ENCODE measurements at places on chromosomes 5 and 9.

DNA sequence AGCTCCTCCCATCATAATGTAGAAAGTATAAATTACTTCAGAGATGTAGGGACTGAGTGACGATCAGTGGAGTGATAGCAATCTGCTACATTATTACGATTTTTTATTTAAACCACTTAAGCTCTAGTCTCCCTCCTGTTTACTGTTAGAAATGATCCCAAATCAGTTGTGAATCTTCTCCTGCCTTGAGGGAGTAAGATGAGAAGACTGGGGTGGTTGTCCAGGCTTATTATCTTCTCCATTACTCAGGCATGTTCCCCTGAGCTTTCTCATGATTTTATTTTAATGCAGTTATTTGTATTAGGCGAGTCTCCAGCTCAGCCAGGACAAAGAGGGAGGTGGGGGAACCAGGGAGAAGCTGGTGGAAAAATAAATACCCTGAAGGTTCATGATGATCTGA lies 48.2 kb upstream of the CTNNA1 start:
- no peak for DNase-seq

DNA sequence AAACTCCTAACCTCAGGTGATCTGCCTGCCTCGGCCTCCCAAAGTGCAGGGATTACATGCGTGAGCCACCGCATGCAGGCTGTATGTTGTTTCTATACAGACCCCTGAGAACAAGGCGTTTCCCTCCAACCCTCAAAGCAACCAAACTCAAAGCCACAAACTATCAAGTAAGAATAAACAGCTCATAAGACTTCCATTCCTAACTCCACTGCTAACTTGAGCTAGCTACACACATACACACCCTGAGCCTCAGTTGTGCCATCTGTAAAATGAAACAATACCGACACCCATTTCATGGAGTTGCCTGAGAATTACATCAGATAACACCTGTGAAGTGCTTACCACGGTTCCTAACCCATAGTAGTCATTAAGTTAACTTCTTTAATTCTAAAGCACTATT lies 70.8 kb downstream of the SERINC5 start:
- no peak for DNase-seq

DNA sequence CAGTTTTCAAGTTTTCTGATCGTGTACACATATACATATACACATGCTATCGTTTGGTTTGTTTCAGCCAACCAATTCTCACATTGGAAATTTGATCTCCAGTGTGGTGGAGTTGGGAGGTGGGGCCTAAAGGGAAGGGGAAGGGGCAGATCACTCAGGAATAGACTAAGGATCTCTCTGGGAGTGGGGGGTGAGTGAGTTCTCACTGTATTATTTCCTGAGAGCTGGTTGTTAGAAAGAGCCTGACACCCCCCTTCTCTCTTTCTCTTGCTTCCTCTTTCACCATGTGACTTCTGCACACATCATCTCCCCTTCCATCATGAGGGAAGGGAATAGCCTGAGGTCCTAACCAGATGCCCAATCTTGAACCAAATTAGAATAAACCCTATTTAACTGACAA lies 551.7 kb downstream of the MAT2B start:
- DNase-seq = no peak

- DNase-seq = no peak
These were observed 171.4 kb downstream of the MCTP1 start for GRCh38 chr5:95113489-95113888.

GRCh38 chr9:89430995-89431394 lies 66.9 kb downstream of the SEMA4D start:
- DNase-seq = no peak

- DNase-seq = no peak
These were observed 452.1 kb upstream of the MPDZ start for GRCh38 chr9:13731637-13732036.

GRCh38 chr9:35705836-35706430 lies 16.2 kb upstream of the TPM2 start:
- DNase-seq = no peak

DNA sequence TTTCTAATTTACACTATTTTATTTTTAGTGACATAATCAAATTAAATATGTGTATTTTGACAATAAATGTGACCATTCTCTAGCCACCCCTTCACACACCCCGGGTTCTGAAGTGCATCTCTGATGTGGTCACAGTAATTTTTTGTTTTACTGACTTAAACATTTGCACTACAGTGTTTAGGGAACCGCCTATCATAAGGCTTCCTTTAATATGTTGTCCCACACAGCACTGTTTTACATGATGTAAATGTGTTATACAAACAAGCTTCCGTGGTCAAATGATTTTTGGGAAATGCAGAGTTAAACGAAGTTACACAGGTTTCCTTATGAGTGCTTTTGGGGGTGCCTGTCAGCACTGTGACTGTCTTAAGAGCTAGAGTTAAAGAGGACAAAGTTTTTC lies 86.5 kb downstream of the KDM4C start:
- DNase-seq = no peak

GRCh38 chr5:147223948-147224791 lies 10.7 kb upstream of the STK32A start:
- DNase-seq = no peak

- DNase-seq = no peak
These were observed 75.5 kb upstream of the UNC5A start for GRCh38 chr5:176734756-176735342.

- no peak for DNase-seq
These were observed 66.5 kb downstream of the EPB41L4B start for GRCh38 chr9:109254317-109254716.

DNA sequence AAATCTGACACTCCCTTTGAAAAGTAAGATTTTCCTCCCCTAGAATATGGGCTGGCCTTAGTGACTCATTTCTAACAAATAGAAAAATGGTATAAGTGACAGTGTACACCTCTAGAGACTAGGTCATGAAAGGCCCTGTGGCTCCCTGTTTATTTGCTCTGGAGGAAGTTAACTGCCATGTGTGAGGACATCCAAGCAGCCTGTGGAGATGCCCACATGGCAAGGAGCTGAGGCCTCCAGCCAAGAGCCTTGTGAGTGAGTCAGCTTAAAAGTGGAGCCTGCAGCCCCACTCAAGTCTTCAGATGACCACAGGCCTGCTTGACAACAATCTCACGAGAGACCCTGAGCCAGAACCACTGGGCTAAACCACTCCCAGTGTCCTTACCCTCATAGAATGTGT lies 128.1 kb upstream of the LHFPL2 start:
- DNase-seq = no peak

DNA sequence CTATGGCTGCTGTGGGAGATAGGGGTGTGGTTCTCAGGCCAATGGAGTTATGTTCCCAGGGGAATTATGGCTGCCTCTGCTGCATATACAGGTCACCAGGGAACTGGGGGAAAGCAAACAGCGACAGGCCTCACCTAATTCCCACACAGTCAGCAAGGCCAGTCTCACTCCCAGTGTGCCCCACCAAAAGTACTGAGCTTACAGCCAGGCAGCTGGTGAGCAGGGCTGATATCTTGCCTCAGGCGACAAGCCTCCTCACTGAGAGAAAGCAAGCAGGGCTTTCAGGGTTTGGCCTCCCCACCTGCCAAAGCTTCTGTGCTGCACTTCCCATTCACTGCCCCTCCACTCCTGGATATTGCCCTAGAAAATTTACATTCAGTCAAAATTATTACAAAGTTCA lies 273.8 kb upstream of the TARS1 start:
- DNase-seq = no peak

DNA sequence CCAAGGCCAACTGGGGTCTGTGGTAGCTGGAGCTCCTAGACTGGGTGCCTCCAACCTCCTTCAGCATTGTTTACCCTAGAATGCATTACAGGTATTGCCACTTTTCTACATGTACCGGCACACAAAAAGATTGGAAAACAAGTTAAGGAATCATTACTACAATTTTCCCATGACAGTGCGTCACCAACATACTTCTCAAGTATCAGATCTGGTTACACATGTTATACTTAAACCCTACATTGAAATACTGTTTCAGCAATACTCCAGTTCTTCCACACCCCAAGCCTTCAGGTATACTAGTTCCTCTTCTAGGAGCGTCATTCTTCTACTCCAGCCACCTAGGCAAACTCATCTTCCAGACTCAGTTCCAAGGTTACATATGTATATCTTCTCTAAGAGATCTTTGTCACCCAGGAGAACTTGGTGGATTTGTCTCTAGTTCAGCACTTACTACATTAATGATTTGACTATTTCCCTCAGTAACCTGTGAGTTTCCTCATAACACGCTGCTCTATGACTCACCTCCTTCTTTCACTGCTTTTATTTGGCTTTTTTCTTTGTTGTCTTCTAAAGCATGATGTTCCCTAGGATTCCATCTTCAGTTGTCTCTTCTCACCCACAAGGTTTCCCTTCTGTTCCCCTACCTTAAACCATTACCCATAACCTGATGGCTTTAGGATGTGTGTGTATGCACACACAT lies 217.0 kb downstream of the AP3B1 start:
- no peak for DNase-seq

DNA sequence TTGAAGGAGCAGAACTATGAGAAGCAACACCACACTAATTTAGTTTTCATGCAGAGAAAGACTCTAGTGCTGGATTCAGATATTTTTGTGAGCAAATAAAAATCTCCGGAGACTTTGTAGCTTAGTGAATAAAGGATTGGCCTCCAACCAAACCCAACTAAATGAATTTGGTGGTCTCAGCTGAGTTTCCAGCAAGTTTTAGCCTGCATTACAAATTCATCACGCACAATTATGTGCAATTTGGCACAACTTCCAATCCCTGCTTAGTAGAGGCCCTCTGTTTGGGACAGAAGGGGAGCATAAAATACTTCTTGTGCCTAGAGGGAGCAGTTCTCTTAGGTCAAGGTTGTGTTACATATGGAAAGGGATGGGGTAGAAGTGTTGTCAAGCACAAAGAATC lies 112.3 kb upstream of the ADAMTSL1 start:
- DNase-seq = no peak

- no peak for DNase-seq
These were observed 245.5 kb upstream of the RPS23 start for GRCh38 chr5:82523633-82524032.

- no peak for DNase-seq
These were observed 85.4 kb downstream of the KLF4 start for GRCh38 chr9:107404161-107404560.

DNA sequence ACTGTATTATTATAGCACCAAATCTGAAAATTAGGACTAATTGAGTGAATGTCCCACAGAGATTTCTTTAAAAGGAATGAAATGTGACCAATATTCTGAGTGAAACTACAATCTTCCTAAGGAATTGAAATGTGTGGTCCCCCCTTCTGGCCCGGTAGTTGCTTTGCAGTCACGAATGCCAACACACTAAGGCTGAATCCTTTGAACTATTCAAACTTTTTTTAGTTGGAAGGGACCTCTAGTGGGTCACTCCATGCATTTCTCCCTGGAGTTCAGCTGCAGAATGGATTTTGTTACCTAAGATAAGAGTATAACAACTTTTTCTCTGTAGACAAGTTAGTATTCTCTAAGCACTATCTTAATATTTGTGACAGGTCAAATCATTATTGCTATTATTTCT lies 2.8 kb downstream of the CDH6 start:
- no peak for DNase-seq

DNA sequence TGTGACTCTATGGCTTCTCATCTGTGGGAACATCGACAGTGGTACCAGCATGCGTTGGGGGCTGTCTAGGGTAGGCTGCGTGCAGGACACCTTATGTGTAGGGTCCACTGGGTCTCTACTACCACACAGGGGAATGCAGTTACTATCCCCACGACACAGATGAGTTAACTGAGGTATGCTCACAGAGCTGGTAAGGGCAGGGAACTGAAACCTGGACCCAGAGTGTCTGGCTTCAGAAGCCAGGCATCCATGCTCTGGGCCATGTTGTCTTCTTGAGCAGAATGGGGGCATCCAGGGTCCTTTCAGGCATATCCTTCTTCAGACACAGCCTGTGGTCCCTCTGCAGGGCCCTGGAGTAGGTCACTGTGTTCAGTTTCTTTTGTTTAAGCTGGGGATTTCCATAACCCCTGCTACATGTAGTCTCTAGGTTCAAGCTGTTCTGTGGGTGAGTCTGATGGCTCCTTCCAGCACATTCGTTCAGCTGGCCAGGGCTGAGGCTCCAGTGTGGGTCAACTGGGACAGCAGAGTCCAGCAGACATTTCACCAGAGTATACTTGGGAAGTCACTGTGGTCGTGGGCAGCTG lies 148.8 kb downstream of the GADD45G start:
- DNase-seq = no peak

- no peak for DNase-seq
These were observed 93.5 kb downstream of the RGS3 start for GRCh38 chr9:113556877-113557593.

- no peak for DNase-seq
These were observed 989.0 kb upstream of the NUDT12 start for GRCh38 chr5:104551628-104552027.

DNA sequence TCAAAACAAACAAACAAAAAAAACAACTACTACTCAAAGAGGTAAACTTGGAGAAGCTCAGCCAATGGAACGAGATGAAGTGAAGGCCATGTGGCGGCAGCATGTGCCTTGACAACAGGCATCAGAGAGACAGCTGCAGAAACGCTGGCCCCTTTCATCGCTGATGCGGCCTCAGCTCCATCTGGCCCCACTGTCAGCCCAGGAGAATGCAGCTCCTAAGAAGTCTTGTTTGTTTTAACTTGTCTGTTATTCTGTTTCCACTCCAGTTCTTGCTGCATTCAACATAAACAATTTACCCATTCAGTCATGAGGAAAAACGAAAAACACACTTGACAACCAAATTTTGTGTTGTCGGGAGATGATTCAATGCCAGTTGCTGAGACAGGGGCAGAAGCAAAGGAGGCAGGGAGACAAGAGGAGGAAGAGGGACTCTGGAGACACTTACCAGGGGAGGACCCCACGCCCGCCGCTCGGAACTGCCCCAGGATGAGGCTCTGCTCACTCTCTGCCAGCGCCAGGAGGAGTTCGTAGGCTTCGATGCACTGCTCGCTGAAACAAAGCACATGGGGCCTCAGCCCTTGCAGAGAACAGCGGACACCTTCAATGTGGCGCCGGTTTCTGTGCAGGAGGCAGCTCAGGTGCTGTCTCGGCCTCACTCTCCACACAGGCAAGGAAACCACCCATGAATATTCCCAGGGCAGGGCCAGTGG lies 91.2 kb downstream of the DCP2 start:
- no peak for DNase-seq

GRCh38 chr5:107948377-107948776 lies 277.6 kb upstream of the EFNA5 start:
- no peak for DNase-seq

- DNase-seq = no peak
These were observed 100.3 kb upstream of the SPIN1 start for GRCh38 chr9:88287972-88288371.

GRCh38 chr5:141757402-141757801 lies 75.4 kb upstream of the ARAP3 start:
- DNase-seq = no peak

DNA sequence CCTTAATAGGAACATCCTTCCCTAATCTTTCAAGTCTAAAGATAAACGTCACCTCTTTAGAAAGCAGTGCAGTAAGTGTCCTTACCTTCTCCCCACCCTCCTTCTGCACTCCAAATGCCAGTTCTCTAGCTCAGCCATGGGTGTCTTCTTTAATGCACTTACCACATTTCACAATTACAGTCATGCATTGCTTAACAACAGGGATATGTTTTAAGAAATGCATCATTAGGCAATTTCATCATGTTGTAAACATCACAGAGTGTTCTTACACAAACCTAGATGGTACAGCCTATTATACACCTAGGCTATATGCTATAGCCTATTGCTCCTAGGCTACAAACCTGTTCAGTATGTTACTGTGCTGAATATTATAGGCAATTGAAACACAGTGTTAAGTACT lies 91.2 kb downstream of the RFX3 start:
- no peak for DNase-seq

- no peak for DNase-seq
These were observed 269.6 kb downstream of the ELAVL2 start for GRCh38 chr9:23556459-23556858.

All from activated naive CD4-positive, alpha-beta T cell treated with Interleukin-2 at 50 U/mL for 16 hours (primary cell).